Activated CD8-positive, alpha-beta memory T cell treated with anti-CD3 and anti-CD28 coated beads, Interleukin-2, amount 10 ng/mL, durations not matched to agents 7 days and 5 days (primary cell): ENCODE measurements at places on chromosomes 5 and 9. TPM values are rescaled to one million over a fixed set of nuclear protein-coding genes. Genes with fewer than 3 reads are reported as not detected.

DNA sequence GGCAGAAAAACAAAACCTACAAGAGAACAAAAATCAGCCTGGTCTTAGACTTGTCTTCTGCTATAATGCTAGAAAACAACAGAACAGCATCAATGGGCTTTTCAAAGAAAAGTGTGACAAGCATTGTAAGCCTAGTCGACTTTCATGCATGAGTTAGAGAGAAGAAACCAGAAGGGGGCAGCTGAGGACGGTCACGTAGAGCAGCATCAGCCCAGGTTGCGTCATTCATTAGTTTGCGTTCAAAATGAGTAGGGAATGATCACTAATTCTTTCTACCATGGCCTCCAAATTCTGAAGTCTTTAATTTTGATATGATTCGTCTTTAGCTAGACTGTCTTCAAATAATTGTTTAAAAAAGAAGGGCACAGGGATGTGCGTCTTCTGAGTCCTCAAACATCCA is 4.7 kb upstream of the ISCA1 start:
- H3K27ac ChIP-seq = no peak overlapping the region
- DNase-seq = no peak
- H3K27me3 ChIP-seq = no peaks in the 10 kb centered on the region
- peaks cover 15% of the 10 kb centered on the region for H3K4me1 ChIP-seq
- peaks cover 9% of the 10 kb centered on the region for H3K36me3 ChIP-seq

GRCh38 chr5:82129723-82130285 is 148.3 kb downstream of the RPS23 start:
- DNase-seq = no peak
- no peaks in the 10 kb centered on the region for H3K4me1 ChIP-seq
- H3K27ac ChIP-seq = no peak overlapping the region
- peaks cover 5% of the 10 kb centered on the region for H3K36me3 ChIP-seq
- H3K4me3 ChIP-seq = no peak overlapping the region

RPS14 gene
- total RNA-seq = 1,980 TPM

EGFL7 gene
- total RNA-seq = 0.29 TPM

GRCh38 chr5:151002250-151002649 is 18.1 kb upstream of the GPX3 start:
- H3K4me3 ChIP-seq = no peak overlapping the region
- no peaks in the 10 kb centered on the region for H3K36me3 ChIP-seq
- H3K27ac ChIP-seq = no peak overlapping the region
